ENCODE measurements at places on chromosomes 6 and 20.
A peak's percentile ranks its signal among the peaks of the same experiment; 100 is the strongest.

- DNase-seq = no peak
Measured at GRCh38 chr6:45555981-45556771, 178.4 kb upstream of the SUPT3H start.

GRCh38 chr20:47317127-47317895 lies 39.2 kb downstream of the ZMYND8 start:
- peak; percentile 37 for DNase-seq

DNA sequence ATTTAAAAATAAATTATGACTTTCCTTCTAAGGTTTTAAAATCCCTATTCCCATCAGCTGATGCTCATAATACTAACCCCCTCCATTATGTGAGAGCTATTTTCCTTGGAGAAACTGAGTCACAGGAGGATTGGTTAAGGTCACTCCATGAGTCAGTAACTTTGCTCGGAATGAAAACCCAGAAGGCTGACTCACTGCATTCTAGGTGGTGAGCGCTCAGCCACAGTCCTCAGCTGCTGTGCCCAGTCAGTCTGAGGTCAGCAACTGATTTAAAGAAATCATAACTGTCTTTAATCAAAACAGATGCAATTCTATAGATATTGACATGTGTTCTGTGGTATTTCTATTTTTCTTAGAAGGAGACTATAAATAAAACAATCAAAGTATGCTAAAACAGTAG lies 359.2 kb downstream of the GJA1 start:
- DNase-seq = no peak

GRCh38 chr6:90158936-90159335 lies 137.7 kb downstream of the BACH2 start:
- DNase-seq = no peak
